ENCODE measurements at places on chromosomes 5 and 9.

DNA sequence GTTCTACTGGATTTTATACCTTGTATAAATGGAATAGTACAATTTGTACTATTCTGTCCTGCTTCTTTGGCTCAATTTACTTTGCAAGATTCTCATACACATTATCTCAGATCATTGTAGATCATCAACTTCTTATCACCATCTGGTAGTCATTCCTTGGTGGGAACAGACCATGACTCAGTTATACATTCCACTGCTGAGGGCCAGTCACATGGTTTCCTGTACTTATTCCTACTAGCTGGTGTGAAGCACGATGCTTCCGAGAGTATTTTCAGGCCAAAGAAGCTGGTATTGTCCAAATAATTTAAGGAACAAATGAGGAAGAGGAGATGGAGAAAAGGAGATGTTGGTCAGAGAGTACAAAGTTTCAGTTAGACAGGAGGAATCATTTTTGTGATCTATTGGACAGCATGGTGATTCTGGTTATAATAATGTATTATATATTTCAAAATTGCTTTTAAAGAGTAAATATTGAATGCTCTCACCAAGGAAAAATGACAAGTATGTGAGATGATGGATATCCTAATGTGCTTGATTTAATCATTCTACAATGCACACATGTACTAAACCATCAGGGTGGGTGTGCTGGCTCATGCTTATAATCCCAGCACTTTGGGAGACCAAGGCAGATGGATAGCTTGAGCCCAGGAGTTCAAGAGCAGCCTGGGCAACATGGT is 124.1 kb downstream of the SYK start:
- peak; percentile 92 for DNase-seq

GRCh38 chr9:110579034-110579861 is at the start of gene SVEP1:
Gene SVEP1 (minus strand): TSS chr9:110579741. CDS start chr9:110579543, 198 bp downstream.
- DNase-seq: peak; percentile 72

DNA sequence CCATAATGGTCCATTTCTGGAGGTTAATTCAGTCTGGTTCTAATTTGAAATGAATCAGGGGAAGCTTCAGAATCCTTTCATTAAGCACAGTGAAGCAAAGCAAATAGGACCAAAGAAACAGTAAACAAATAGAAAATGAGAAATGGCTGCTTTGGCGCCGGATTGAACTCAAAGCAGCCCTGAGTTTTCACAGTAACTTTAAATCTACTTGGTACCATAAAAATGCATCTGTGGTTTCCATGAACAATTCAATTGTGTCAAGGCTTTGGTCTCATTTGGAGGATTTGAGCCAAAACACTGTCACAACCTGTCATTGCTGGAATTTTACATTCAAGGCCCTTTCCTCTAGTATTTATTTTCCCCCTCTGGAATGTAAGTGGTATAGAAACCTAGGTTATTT is 25.9 kb upstream of the DAPK1 start:
- no peak for DNase-seq

DNA sequence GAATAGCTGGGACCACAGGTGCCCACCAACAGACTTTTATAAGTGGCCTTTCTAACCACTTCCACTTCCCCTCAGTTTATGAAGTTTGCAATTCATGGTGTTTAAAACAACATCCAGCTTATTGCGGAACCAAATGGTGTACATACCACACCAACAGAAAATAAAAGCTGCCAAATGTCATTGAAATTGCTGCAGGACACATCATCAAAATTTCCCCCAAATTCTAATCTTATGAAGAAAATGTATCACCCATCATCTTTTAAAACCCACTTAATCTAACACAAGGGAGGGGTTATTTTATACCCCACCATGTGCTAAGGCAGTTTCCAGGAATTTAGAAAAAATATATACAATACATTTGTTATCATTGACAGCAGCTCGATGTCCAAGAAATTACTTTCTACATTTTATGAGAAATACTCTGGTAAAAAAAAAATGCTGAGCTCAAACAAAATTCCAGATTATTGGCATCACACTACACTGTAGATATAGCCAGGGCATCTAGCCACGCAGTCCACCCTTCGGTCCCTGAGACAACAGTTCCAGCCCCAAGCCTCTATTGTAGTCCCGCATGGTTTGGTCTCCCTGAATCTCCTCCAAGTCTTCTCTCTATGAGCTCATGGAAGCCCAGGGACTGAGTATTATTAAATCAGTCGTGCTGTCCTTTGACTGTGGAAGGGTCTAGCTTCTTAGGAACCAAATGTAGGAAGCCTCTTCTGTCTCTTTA is 372.8 kb upstream of the SLC30A5 start:
- DNase-seq: no peak

DNA sequence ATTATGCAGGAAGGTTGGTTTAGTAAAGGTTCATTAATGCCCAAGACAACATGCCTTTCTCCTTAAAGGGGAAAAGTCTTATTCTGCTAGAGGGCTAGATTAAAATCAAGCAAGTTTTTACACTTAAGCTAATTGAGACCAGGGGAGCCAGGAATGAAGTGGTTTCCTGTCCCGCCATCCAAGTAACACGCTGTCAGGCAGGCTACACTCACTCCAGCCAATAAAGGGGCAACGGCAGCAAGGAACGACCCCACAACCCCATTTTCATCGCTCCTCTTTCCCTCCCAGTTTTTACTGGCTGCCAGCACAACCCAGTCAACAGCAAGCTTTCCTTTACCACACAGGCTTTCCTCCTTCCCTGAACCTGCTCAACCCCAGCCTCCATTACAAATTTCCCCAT is 225.1 kb downstream of the DCP2 start:
- peak; percentile 14 for DNase-seq

- DNase-seq: no peak
Observed at GRCh38 chr9:6829536-6829935, 71.8 kb downstream of the KDM4C start.

DNA sequence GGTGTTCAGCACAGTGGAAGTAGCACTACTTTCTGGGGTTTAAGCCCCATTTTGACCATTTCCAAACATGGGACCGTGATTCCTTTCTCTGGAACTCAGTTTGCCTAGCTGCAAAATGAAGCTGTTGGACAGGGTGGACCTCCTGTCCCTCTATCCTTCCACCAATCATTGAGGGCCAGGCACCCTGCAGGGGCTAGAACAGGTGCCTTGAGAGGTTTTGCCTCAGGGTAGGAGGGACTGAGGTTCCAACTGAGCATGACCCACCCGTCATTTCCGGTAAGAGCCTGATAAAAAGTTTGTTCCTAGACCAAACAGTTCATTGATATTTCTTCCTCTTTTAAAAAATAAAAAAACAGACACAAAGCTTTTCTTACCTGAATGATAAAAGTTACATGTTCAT is 116.5 kb downstream of the MVB12B start:
- DNase-seq: no peak

GRCh38 chr9:107935931-107936330 is 446.4 kb upstream of the KLF4 start:
- no peak for DNase-seq

DNA sequence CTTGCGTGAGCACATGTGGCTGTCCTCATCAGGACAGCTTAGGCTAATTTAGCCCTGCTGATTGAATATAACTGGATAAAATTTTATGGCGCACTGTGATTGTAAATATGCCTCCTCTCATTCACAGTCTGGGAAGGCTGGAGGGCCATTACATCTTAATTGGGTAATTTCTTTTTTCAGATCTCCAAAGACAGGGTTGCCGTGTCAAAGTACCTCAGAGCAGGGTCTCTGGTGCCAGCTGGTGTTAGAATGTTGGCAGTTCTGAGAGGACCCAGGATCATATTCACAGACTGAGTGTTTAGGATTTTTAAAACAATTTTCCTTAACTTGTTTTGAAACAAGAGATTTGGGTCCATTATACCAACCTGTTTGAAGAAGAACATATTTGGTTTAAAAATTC is 455.7 kb upstream of the TLE4 start:
- no peak for DNase-seq

DNA sequence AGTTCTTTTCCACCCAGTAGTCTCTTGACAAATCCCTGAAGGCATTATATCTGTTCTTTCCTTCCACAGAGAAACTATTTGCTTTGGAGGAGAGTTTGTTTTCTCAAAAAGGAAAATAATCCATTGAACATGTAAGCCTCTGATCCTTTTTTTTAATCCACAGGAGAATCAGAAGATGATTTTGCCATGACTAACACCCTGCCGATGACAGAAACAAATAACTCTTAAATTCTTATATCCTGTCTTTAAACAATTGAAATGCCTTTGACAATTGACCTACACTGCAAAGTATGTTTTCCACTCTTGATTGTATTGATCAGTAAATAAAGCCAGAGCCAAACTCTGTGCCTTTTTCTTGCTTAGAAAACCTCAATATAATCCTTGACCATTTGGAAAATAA is 666.4 kb upstream of the CTNND2 start:
- no peak for DNase-seq

DNA sequence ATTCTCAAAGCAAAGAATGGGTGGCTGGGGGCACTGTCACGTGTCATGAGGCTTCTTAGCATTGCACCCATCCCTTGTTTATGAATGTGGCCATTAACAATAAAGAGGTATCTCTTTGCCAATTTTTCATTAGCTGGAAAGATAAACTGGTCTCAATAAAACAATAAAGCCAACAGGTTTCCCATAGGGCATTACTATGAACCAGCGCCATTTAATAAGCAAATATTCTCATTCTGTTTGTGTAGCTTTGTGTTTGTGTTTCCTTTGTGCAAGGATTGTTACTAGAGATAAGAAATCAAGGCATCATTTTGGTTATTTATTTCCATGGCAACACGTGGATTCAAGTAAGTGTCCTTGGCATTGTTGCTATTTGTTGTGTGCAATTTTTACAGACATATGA is 37.6 kb upstream of the CAST start:
- DNase-seq: no peak

DNA sequence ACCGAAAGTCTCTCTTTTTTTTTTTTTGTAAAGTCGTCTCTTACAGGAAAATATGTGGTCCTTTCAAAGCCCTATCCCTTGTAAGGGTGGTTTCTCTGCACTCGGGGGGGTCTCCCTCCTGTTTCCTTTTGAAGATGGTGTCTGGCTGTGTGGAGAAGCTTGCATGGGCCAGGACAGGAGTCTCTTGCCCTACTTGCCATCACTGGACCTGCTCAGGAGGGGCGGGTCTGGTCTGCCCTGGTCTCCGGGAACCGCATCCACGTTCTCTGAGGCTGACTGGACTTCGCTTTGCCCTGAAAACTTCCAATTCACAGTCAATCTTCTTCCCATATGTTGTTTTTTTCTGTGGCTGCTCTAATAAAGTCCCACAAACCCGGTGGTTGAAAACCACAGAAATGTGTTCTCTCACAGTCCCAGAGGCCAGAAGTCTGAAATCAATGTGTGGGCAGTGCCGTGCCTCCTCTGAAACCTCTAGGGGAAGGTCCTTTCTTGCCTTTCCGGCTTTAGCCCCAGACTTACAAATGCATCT is 92.9 kb upstream of the IER5L start:
- peak; percentile 93 for DNase-seq

- no peak for DNase-seq
Observed at GRCh38 chr5:173496129-173496882, 120.1 kb downstream of the BOD1 start.

GRCh38 chr9:114238472-114238871 is 83.1 kb downstream of the COL27A1 start:
- no peak for DNase-seq

GRCh38 chr5:123710031-123710430 is 198.1 kb downstream of the CSNK1G3 start:
- no peak for DNase-seq

- DNase-seq: peak; percentile 19
Observed at GRCh38 chr5:60488466-60489130, 211.4 kb downstream of the DEPDC1B start.

DNA sequence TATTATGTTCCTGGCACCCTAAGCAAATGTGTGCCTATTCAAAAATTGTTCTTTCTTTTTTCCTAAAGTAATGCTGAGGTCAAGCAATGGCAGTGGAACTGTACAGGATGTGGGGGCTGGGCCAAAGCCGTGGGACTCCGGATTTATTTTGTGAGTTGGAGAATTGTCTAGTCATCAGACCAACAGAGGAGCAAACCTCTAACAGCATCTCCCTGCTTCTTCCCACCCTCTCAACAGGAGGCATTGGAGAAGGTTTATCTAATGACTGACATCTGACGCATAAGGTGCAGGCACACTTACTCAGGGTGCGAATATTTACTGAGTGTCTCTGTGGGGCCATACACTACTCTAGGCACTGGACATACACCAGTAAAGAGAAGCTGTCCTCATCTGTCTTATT is 38.6 kb downstream of the MARCHF11 start:
- DNase-seq: no peak

GRCh38 chr9:34379334-34380033 is 2.8 kb upstream of the MYORG start:
- DNase-seq: peak; percentile 31

GRCh38 chr5:63145167-63145566 is 566.5 kb downstream of the LRRC70 start:
- DNase-seq: no peak

DNA sequence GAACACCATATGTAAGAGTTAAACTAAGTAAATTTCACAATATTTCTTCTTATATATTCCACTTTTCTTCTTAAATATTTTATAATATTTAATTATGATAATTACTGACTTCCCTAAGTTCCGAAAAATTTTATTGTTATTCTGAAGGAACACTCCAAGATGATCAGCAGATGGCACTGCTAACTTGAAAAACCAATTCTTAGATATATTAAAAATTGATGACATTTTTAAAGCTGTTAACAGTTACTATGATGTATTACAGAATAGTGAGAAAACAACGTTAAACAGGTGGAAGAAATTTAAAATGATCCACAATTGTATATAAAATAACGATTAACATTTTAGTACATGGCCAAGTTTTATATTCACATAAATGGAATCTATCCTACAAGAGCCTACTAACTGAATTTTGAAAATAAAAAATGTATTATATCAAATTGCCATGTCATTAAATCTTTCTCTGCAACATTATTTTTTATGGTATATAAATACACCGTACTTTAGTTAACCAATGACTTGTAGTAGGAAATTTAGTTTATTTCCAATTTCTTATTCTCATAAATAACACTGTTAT is 30.1 kb upstream of the MUSK start:
- no peak for DNase-seq

DNA sequence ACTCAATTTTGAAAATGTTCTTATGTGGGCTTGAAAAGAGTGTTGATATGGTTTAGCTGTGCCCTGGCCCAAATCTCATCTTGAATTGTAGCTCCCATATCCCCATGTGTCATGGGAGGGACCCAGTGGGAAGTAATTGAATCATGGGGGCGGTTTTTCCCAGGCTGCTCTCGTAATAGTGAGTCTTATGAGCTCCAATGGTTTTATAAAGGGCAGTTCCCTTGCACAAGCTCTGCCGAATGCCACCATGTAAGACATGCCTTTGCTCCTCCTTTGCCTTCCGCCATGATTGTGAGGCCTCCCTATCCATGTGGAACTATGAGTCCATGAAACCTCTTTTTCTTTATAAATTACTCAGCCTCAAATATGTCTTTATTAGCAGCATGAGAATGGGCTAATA is 71.0 kb downstream of the USP20 start:
- no peak for DNase-seq

GRCh38 chr5:138580001-138580400 is 4.8 kb upstream of the HSPA9 start:
- DNase-seq: no peak

DNA sequence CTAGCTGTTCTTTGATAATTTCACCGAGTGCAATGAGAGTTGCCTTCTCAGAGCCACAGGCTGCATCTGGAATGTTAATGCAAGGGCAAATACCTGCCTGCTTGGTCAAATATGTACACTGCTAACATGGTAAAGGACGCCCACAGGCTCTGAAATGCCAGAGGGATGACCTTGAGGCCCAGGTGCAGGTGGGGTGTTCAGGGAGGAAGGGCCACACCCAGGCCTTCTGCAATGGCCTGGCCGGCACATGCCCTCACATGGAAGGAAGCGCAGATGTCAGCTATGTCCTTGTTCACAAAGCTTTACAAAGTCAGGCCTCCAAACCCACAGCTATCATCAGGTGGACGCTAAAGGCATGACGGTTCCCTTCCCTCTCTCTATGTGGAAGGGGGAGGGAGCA is 48.6 kb downstream of the HRH2 start:
- DNase-seq: no peak
